LoVo (cell line): ENCODE measurements at places on chromosomes 12 and 14.

DNA sequence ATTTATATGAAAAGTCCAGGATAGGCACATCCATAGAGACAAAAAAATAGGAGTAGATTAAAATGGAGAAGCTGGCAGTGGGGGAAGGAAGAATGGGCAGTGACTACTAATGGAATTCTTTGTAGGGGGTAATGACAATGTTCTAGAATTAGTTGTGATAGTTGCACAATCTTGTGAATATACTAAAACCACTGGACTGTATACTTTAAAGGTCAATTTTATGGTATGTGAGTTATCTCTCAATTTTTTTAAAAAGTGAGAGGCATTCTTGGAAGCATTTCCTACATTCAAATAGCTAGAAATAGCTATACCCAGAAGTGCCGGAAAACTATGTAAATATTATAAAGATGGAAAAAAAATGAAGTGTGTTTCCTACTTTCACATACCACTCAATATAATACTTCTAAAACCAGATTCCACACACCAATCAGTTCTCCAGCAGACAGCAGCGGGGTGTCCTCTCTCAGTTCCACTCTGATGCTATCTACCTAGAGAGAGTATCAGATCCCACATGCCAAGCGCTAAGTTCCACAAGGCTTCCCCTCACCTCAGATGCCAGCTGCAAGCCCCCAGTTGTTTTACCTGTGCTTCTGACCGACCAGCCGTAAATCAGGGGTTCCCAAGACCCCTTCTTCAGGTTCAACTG, 41.7 kb upstream of the NID2 start:
- no peak for DNase-seq

DNA sequence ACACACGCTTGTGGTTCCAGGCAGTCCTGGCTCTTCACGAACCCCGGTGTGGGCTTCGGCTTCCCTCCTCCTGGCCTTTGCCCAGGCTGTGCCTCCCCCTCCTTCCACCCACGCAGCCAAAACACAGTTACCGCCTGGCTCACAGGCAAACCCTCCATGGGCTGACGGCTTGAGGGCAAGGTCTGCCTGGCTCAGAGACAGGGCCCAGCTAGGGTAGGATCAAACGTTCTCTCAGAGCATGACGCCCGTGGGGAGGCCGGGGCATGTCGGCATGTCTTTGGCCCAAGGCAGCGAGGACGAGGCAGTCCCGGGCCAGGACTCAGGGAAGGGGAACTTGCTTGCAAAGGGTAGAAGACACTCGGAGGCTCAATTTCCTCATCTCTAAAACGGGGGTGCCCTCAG, 2.1 kb downstream of the SLC25A47 start:
- no peak for DNase-seq

- no peak for DNase-seq
These were observed 46.6 kb downstream of the SMIM41 start for GRCh38 chr12:52126050-52126604.

- DNase-seq = no peak
These were observed 138.1 kb upstream of the HIF1A start for GRCh38 chr14:61557262-61557661.

- no peak for DNase-seq
These were observed 33.5 kb downstream of the GPR68 start for GRCh38 chr14:91211017-91211416.

- DNase-seq = no peak
These were observed 2.3 kb upstream of the LUM start for GRCh38 chr12:91113621-91114020.
